ENCODE measurements at places on chromosomes 2 and 18.
A peak's percentile ranks its signal among the peaks of the same experiment; 100 is the strongest.

- no peak for DNase-seq
These were observed 22.1 kb upstream of the CNOT11 start for GRCh38 chr2:101230541-101231001.

GRCh38 chr2:108587621-108588020 is 53.4 kb downstream of the LIMS1 start:
- no peak for DNase-seq

- DNase-seq: no peak
These were observed 194.5 kb upstream of the LRRTM1 start for GRCh38 chr2:80499095-80499494.

GRCh38 chr2:236765478-236765877 is 195.9 kb downstream of the ACKR3 start:
- no peak for DNase-seq

DNA sequence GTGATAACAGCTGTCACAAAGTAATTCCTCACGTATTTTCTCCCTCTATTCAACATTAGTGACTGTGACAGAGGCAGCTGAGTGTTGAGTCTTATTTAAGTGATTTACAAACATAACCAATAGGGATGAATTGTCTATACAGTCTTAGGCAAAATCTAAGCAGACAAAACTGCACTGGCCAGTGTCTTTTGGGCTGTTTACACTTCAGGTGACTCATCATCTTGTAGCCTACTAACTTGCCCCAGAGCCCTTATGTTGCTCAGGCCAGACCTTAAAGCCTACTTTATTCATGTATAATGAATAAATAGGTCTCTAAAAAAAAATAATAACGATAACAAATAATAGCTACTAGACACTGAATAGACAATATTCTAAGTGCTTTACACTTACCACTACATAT is 17.2 kb downstream of the THOC1 start:
- DNase-seq: no peak

DNA sequence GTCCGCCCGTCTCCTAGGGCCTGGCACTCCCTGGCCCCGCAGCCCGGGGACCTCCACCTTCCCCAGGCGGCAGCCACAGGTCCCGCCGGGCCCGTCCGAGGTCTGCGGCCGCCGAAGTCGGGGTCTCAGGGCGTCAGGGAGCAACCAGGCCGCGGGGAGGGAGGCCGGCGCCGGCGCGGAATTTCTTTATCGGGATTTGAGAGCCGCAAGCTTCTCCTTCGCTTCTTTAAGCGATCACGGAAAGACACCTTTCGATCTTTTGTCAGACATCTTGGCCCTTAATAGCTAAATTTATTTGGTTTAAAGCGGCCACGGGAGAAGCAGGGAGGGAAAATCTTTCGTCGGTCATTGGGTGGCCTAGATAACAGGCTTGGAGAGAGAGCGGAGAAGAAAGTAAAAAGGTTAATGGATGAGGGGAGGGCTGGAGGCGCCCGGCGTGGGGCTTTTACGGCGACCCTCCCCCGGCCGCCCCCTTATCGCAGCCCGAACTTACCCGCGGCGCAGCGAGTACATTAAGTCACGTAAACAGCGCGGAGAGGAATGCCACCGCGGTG is 4.3 kb upstream of the GATA6 start:
- DNase-seq: no peak

DNA sequence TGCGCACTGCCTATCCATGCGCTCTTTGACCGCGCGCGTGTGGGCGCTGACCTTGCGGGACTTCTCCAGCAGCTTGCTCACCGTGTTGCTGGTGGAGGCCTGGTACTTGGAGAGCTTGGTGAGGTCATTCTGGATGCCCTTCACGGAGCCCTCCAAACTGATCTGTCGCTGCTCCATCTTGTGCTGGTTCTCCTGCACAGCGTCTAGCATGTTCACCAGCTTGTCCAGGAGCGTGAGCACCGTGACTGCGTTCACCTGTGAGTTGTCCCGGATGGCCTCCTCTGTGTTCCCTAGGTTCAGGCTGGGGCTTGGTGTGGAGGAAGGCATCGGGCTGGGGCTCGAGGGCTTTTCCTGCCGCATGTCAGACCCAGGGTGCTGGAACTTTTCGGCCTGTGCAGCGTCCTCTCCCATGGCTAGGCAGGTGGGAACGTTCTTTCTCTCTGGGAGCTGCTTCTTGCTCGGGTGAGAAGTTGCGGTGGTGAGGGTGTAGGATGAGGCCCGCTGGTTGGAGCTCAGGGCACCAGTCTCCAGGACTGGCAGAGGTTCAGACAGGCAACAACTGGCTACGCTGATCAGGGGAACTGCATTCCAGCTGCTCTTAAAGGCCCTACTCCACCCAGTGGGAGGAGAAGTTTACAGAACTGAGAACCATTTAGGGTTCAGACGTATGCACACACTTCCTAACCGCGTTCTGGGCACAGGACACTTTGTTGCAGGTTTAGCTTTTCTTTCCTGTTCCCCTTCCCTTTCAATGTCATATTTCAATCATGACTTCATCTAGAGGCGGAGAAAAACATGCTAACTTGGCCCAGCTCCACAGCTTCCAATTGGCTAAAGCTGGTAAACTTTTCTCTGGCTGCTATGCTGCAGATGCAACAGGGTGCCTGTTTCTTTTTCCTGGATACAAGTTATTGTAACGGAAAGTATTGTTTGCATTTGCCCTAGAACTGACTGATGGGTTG is at the start of gene CAVIN2:
TSS of gene CAVIN2 (minus strand) at position 574 of the 962 bp plus-strand sequence. CDS start at position 411, 163 bp downstream.
- DNase-seq: peak; percentile 66

GRCh38 chr2:122191331-122191730 is 435.9 kb downstream of the TSN start:
- DNase-seq: peak; percentile 18

DNA sequence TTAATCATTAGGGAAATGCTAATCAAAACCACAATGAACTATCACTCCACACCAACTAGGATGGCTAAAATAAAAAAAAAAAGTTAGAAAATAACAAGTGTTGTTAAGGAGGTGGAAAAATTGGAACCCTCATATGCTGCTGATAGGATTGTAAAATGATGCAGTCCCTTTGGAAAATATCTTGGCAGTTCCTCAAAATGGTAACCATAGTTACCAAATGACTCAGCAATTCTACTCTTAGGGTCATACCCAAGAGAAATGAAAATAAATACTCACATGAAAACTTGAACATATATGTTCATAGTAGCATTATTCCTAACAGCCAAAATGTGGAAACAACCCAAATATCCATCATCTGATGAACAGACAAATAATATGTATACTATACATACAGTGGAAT is 15.7 kb upstream of the ACVR2A start:
- DNase-seq: peak; percentile 43

GRCh38 chr2:43041661-43042360 is 184.6 kb downstream of the ZFP36L2 start:
- DNase-seq: peak; percentile 11

DNA sequence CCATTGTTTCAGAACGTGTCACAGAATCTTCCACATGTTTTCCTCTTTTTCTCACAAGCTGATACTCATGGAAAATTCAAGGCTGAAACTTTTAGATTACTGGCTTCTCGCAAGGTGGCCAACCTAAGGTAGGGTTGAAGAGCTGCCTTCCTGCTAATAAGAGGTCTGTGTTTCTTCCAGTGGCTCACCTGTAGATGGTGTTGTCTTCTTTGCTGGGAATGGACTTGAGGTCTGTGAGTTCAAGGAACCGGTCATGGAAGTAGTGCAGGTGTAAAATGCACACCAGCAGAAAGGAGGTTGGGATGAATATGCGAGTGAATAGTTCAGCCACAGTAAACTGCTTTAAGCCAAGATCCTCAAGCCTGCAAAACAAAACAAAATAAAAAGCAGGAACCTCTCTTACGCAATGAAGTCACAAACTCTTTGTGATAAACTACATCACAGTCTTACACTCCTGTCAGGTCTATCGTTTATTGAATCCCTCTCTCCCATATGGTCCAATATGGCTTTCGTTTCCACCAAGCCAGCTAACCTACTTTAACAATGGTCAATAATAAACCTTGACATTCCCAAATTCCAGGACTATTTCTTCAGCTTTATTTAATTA is 258.9 kb downstream of the NAPG start:
- no peak for DNase-seq

DNA sequence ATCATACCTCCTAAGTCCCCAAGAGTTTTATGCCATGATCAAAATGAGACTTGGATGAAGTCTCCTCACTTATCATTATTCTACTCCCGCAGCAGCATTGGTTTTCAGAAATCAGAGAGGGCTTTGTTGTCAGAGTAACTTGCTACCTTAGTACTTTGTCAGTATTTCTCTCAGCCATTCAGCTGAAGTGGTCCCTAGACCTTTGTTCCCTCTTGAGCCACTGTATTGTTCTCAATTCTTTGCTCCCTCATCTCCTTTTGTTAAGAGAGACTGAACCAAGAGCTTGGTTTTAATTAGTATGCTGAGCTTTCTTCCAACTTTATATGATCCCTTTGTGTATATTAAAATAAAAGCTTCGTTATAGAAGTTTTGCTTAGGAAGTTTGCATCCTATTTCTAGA is 133.4 kb downstream of the DOCK10 start:
- no peak for DNase-seq

- peak; percentile 39 for DNase-seq
These were observed 18.0 kb downstream of the ZC3H15 start for GRCh38 chr2:186503827-186504606.

DNA sequence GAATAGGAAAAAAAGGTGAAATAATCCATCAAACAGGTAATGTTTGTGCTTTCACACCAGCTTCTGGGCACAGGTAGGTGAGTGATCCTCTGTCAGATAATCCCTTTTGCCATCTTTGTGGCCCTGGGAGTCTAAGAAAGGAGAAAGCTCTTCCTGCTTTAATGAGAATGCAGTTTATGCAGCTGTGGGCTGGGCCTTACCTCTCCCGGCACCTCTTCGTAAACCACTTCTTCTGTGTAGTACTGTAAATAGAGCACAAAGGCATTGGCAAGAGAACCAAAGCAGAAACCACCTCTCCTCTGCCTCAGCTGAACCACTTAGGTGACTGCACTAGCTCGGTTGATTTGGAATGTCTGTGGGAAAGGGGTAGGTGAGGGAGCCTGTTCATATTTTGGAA is 4.9 kb downstream of the NEB start:
- no peak for DNase-seq

DNA sequence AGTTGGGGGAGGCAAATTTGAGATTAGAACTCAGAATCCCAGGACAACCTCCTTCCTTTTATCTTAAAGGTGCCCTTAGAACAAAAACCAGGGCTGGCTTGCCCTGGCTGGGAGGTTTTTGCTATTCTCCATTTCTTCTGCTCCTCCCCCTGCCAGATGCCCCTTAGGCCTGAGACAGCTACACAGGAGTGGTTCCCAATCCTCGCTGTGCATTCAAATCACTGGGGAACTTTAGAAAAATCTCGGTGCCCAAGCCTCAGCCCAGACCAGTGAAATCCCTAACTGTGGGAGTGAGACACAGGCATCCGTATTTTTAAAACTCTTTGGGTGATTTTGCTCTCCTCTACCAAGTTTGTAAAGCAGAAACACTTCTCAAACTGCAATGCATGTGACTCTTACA is 38.8 kb downstream of the LBH start:
- no peak for DNase-seq

GRCh38 chr18:78423811-78424210 is 555.8 kb upstream of the SALL3 start:
- DNase-seq: no peak

DNA sequence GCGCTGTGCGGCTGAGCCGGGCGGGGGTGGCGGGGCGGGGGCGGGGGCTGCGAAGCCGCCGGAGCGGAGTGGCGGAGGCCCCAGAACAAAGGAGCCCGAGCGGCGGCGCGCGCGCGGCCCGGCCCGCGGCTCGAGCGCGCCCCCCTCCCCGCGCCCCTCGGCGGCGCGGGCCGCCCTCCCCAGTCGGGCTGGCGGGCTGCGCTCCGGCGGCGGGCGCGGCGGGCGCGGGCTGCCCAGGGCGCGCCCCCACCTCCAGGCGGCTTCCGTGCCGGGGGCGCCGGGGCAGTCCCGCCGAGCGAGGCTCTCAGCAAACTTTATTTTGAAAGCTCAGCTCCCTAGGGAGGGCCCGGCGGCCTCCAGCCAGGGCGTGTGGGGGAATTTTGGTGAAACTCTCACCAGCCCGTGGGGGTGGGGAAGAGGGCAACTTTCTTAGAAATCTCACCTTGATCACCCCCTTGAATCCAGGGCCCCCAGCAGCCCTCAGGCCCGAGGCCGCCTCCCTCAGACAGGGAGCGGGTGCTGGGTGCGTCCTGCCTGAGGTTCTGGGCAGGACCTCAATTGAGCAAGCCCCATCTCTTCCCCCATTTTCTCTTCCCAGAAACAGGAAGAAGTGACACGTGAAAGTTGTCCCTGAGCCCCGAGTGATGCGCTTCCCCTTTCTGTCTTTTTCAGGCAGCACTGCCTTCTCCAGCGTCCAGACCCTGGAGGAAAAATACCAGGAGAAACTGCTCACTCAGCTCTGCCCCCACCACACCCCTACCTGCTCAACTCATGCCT is 786 bp downstream of the TET3 start:
- DNase-seq: no peak

GRCh38 chr18:62655520-62656219 is 59.7 kb upstream of the PHLPP1 start:
- DNase-seq: no peak

DNA sequence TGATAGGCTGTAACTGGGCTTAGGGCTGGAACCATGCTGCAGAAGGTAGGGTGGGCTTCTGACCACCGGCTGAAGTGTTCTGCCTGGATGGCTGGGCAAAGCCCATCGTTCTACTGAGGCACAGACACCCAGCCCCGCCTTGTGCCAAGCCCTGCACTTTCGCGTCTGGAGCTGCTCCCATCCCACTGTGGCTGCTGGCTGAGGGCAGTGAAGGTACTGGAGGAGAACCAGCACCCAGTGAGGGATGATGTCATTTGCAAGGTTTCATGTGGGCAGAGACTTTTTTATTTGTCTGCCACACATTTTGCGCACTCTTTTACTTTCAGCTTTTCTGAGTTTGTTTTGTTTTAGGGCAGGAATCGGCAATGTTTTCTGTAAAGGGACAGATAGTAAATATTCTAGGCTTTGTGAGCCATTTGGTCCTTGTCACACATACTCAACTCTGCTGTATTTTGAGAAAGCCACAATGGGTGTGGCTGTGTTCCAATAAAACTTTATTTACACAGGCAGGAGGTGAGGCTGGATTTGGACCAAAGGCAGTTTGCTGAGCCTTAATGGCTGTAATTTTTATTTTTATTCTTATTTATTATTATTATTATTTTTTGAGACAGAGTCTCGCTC is 85.6 kb downstream of the ASB1 start:
- DNase-seq: no peak

DNA sequence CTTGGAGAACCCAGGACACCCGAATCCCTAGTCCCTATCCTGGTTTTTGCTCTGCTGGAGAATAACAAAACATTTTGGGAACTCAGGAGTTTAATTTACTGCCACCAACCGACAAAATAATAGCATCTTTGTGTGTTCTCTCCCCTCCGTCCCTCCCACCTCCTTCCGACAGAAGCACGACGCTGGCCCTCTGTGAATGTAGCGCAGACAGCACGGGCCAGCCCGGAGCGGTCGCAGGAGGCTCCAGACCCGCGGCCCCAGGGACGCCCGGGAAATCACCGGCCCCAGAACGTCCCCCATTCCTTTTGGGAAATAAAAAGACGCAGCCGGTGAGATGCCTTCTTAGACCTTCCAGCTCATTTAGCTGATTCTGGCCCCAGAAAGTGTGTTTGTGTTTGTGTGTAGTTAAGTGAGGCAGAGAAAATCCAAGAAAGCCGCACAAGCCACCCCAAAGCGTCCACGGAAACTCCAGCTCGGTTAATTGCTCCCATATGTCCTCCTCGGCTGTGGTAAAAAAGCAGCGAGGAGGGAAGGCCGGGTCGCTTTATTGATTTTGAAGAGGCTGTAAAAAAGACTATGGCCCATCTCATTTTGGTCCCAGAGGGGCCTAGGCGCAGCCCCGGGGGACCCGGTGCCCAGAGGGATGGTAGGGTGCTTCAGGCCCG is 577 bp upstream of the TANC1 start:
- peak; percentile 57 for DNase-seq

- no peak for DNase-seq
These were observed 47.7 kb downstream of the ZC3H15 start for GRCh38 chr2:186533717-186534116.

Data from NCI-H446 treated with DMSO at 0.1 percent for 48 hours (cell line).